ENCODE measurements at places on chromosomes 13 and 19. TPM values are rescaled to one million over a fixed set of nuclear protein-coding genes. Genes with fewer than 3 reads are reported as not detected.

- no peak for DNase-seq
Measured at GRCh38 chr19:6034512-6034911, 56.6 kb upstream of the RANBP3 start.

DNA sequence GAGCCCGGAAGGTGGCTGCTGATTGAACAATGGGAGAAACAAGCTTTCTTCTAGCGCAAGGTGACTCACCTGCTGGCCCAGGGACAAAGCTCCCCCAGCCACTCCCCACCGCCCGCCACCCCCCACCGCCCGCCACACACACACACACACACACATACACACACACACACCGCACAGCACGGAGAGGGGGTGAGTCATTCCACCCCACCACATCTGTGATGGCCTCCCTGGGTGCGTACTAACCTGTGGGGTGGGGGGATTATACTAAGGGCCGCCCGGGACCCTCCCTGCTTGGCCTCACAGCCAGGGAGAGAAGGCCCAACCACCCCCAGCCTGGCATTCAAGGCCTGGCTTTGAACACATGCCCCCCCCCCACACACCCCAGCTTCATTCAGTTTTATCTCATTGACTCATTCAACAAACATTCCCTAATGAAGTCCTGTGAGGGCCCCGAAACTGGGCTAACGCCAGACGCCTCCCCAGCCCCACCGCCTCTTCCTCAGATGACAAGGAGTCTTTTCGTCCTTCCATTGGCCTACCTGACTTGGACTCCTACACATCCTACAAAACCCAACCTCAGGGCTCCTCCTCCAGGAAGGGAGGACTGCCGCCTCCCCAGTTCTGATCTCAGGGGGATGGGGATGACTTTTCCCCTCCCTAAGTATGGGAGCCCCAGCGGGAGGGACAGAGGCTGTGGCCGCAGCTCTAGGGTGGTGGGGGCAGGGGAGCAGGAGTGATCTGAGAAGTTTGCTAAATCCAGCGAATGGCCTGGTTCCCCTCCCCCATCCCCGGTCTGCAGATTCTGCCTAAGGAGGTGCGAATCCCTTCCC lies 5.8 kb upstream of the ONECUT3 start:
- no peak for DNase-seq

DNA sequence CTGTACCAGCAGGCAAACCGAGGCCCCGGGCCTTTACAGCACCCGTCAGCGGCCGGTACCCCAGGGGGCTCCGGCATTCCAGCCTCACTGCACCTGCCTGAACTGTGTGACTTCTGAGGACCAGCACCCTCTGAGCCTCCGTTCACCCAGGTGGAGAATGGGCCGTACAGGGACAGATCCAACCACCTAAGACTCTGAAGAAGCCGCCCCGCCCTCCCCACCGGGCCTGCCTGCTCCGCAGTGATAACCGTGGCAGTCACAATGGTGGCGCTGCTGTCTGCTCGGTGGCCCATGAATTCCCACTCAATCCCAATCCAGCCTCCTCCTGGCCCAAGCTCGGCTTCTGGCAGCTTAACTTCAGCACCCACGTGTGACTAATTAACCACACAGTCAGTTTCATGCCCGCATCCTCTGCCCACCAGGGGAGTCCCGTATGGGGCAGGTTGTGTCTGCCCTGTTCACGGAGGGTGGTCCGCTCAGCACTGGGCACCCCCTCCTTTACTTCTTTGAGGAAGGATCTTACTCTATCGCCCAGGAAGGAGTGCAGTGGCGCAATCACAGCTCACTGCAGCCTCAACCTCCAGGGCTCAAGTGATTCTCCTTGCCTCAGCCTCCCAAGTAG lies 3.4 kb downstream of the TCF3 start:
- no peak for DNase-seq

- no peak for DNase-seq
Measured at GRCh38 chr19:13366529-13367143, 139.6 kb downstream of the CACNA1A start.

FGF14 gene
- 0.91 TPM for polyA plus RNA-seq

FXYD1 gene
- 33.0 TPM for polyA plus RNA-seq

KLK2 gene
- not detected for polyA plus RNA-seq

ONECUT3 gene
- polyA plus RNA-seq = 0.03 TPM
